ENCODE measurements at places on chromosomes 3 and 15.

- DNase-seq, result no peak
Observed at GRCh38 chr15:84911879-84912660, 27.6 kb downstream of the SLC28A1 start.

GRCh38 chr3:30729512-30729911, 123.1 kb downstream of the TGFBR2 start:
- no peak for DNase-seq

DNA sequence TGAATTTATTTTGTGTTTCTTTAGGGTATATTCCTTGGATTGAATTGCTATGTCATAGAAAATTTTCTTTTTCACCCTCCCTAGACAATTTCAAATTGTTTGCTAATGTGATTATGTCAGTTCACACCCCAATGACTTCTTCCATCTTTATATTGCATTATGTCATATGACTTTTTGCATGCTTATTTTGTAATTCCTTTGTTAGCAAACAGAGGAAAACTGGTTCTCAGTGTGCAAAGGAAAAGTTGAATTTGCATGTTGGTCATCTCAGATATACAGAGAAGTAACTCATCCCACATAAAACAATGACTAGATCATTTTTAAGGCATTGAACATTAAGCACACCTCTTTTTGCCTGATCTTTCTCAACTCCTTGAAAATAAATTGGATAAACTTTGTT, 3.3 kb upstream of the RNF13 start:
- DNase-seq, result no peak

- peak; percentile 46 for DNase-seq
Observed at GRCh38 chr3:107598926-107599771, 76.4 kb downstream of the BBX start.

- no peak for DNase-seq
Observed at GRCh38 chr15:56831467-56832005, 86.9 kb upstream of the TCF12 start.

GRCh38 chr15:92098869-92099268, 245.4 kb downstream of the SLCO3A1 start:
- no peak for DNase-seq
